EH (cell line): ENCODE measurements at places on chromosomes 3 and 15.

DNA sequence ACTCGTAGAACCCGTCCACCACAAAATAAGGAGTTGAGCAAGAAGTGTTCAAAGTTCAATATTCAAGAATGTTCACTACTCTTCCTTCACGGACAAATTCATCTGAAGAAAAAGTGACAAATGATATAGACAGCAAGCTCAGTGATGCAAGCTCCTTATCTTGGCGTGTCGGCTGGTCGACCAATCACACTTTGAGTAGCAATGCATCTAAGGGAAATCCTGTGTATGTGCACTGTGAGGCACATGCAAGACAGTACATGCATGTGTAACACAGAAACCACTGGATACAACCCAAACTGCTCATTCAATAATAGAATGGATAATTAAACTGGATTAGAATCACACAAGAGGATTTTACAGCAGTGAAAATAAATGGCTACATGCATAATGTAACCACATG, 64.4 kb upstream of the CSPG5 start:
- no peak for DNase-seq

- DNase-seq: no peak
These were observed 62.5 kb downstream of the FOXP1 start for GRCh38 chr3:71521021-71521352.

DNA sequence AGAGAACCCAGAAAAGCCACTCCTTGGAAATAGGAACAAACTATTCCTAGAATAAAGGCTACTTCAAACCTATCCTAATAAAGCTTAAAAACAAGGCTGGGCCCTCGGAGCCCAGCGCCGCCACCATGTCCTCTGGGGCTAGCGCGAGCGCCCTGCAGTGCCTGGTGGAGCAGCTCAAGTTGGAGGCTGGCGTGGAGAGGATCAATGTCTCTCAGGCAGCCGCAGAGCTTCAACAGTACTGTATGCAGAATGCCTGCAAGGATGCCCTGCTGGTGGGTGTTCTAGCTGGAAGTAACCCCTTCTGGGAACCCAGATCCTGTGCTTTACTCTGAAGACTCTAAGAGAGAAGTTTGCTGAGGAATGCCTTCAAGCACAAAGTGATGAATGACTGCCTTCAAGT, 63.2 kb downstream of the ADAM10 start:
- DNase-seq: no peak

- peak; percentile 51 for DNase-seq
These were observed 235.4 kb downstream of the TBL1XR1 start for GRCh38 chr3:176961916-176962315.
